ENCODE measurements at places on chromosomes 2 and 18.

GRCh38 chr2:46013726-46014125 lies 283.5 kb upstream of the EPAS1 start:
- no peak for DNase-seq

DNA sequence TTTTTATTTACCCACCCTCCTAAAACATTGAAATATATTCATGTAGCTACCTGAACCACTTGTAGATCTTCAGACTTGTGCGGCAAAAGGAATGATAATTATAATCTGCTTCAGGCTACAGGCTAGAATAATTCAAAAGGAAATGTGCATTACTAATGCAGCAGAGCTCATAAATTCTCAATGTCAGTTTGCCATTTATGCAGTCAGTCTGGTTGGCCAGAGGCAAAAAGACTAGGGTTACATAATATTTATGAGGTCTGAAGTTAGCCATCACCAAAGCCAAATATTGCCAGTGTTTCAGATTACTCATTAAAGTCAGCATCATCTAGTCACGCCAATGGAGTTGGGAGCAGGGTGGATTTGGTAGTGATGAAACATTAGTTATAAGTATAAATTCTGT lies 38.9 kb downstream of the METAP1D start:
- DNase-seq, result no peak

DNA sequence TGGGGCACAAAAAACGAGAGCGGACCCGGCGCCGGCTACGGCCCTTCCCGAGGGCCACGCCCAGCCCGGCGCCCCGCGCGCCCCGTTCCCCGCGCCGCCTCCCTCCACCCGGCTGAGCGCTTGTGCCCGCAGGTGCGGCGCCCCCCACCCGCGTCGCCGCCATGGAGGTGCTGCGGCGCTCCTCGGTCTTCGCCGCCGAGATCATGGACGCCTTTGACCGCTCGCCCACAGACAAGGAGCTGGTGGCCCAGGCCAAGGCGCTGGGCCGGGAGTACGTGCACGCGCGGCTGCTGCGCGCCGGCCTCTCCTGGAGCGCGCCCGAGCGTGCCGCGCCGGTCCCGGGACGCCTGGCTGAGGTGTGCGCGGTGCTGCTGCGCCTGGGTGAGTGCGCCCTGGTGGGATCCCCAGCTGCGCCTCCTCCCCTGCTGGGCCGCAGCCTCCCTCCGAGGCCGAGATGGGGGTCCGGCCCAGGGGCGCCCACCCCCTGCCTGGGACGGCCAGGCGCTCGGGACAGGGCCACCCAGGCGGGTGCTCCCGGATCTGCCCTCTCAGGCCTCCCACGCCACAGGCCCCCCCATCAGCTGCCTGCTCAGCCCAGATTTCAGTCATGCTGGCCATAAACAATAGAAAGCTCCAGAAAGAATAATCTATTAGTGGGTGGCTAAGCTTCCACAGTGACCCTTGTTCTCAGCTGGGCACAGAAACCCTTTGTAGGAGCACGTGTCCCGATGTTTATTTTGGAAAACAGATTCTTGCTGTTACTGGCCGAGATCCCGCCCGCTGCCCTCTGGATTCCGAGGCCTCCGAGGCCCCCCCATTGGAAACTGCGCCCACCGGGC lies 997 bp downstream of the BOK start:
- no peak for DNase-seq

DNA sequence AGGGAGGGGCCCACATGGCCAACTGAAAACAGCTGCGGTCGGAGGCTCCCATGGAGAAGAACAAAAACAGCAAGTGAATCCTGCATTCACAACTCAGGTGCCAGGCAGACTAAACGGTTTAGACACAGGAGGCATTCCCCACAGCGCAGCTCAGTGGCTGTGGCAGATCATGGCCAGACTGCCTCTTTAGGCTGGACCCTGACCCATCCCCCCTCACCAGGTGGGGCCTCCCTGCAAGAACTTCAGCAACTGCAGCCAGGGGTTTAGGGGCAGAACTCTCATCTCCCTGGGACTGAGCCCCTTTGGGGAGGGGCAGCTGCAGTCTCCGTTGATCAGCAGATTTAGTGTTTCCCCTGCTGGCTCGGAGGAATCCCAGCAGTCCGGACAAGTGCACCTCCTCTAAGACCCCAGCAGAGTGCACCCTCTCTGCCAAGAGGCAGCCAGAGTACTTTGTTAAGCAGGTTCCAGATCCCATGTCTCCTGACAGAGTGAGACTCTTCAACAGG lies 346.7 kb downstream of the SS18 start:
- no peak for DNase-seq

Data from ureter (tissue), 1 donor.